ENCODE measurements at places on chromosomes 13 and 19.

DNA sequence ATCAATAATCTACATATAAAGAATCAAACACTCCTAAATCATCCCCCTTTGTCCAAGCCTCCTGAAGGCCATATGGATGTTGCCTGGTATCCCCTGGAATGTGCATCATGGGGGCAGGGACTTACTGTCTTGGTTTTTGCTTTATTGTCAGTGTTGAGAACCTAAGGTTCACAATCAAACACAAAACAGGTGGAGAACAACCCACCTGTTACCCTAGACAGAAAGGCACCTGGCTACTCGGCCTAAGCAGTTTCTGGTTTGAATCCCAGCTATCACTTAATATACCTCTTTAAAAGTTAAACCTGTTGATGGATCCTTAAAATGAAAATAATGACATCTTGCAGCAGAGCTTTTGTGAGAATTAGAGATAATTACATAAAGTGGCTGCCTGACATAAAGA lies 68.9 kb downstream of the DCLK1 start:
- DNase-seq, result no peak

DNA sequence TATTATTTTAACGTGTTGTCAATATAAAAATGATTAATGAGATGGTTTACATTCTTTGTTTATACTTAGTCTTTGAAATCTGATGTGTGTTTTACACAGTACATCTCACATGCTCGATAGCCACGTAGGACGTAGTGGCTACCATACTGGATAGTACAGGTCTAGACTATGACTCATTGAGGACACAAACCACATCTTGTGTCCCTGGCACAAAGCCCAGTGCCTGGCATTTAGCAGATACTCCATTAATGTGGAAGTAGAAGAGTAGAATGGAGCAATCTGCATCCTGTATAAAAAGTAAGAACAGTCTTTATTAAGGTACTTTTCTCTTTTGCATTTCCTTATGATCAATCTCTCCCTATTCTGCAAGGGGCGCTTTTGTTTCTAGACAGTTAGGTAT lies 49.0 kb upstream of the FRY start:
- DNase-seq, result no peak

DNA sequence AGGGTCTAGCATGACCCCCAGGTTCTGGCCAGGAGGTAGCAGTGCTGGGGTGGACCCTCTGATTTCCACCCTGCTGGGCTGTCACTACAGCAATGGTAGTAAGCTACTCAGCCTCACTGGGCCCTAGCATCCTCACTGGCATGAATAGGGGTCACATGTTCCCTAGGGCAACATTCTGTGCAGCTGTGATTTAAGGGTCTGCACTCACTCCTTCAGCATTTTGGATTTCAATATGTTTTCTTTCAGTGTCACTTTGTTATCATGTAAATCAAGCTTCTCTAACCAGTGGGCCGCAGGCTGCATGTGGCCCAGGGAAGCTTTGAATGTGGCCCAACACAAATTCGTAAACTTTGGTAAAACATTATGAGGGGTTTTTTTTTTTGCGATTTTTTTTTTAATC lies 57.8 kb downstream of the SPATA13 start:
- DNase-seq, result no peak

GRCh38 chr13:76913898-76914297 lies 27.7 kb upstream of the KCTD12 start:
- DNase-seq, result no peak

GRCh38 chr13:48505012-48505411 lies 27.9 kb downstream of the RCBTB2 start:
- no peak for DNase-seq

DNA sequence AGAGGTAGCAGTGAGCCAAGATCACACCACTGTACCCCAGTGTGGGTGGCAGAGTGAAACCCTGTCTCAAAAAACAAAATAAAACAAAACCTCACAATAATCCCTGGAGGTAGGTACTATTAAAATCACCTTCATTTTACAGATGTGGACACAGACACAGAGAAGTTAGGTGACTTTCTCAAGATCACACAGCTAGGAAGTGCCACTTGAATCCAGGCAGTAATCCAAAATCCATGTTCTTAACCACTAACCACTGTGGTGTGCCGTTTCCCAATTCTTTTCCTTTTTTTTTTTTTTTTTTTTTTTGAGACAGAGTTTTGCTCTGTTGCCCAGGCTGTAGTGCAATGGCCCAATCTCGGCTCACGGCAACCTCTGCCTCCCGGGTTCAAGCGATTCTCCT lies 9.0 kb downstream of the PPP1R14A start:
- no peak for DNase-seq

- DNase-seq, result no peak
Observed at GRCh38 chr13:25213715-25214114, 41.6 kb upstream of the AMER2 start.

- DNase-seq, result no peak
Observed at GRCh38 chr13:88840085-88840484, 1168.9 kb downstream of the SLITRK5 start.

DNA sequence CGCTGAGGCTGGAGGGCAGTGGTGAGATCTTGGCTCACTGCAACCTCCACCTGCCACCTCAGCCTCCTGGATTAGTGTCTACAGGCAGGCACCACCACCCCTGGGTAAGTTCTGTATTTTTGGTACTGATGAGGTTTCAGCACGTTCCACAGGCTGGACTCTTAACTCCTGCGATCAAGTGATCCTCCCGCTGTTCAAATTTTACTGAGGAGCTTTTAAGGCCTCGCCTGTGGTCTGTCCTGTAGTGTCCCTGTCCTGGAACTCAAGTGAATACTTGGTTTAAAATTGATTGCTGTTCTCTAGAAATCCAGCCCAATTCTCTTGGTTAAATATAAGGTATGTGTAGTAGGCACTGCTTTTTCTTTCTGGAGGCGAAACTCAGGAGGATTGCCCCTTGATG lies 65.2 kb downstream of the DPRX start:
- DNase-seq, result no peak
